Bronchial epithelial cell (primary cell): ENCODE measurements at places on chromosomes 13 and 19. TPM values are rescaled to one million over a fixed set of nuclear protein-coding genes. Genes with fewer than 3 reads are reported as not detected.

DNA sequence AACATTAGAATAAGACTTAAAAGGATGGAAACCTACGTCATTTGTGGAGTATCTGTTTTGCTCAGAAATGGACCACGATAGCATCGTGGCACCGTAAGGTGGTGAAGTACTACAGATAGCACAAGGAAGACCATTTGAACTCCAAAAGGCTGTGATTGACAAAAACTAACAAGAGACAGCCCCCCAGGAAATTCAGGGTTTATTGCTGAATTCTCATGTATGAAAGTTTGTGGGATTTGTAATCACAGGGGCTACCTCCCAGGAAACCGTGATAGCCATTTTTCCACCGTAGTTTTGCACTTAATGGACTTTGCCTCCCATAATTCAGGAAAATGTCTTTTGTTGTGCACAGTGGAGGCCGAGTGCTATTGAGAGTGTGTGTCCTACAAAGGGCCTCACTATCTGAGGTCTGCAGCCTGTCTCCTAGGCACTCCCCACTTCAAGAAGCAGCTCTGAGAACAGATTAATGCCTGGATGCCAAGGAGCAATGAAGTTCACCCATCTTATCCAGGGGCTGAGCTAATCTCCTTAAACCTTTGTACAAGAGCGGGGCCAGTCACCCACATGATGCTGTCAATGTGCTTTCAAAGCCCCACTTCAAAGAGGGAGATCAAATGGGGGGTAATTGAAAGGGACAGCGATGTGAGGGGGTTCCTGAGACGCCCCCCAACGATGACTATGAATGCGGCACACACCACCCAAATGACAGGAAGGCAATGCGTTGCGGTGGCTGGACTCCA lies 182.6 kb downstream of the COL4A1 start:
- no peak for DNase-seq

DNA sequence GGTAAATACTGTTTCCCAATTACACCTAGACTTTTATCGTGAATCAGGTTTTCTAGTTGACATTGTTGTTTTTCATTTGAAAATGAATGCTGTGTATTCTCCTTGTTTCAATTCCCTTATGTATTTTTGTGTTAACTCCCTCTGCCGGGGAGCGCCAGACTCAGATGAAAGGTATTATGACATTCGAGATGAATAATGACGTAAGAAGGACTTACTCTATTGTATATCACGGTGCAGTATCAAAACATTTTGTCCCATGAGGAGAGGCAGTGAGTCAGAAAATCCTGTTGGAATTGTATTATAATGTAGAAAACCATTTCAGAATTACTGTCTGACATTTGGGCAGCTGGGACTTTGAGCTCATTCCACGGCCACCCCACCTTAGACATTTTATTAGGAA lies 61.6 kb downstream of the LRCH1 start:
- DNase-seq, result peak; percentile 69

GRCh38 chr19:9952276-9952675 lies 16.0 kb upstream of the OLFM2 start:
- no peak for DNase-seq

DNA sequence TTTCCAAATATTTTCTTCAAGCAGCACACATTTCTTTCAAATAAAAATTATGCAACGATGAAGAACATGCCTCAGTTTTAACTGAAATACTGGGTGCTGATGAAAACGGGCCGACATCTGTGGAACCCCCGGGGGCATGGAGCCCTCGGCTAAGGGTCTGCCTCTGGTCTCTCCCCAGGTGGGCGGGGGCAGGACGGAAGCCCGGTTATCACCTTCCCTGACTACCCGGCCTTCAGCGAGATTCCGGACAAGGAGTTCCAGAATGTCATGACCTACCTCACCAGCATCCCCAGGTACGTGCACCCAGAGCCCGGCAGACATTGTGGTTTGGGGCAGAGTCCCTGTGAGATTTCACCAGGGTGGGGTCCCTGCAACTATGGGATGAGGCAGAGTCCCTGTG lies 55.5 kb downstream of the MCF2L start:
- no peak for DNase-seq

ATP4B gene
- not detected in 2 replicates for total RNA-seq

DNA sequence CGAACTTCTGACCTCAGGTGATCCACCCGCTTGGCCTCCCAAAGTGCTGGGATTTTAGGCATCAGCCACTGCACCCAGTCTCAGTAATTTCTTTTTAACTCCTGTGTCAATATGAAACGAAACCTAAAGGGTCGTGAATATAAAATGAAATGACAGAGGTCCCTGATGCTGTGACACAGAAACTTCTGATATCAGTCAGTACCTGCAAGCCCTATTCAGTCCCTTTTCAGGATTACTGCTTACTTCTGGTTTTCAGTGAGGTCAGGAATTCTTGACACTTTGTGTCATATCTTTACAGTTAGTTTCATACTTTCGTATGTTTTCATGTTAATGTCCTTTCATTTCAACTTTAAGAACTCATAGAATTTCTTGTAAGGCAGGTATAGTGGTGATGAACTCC lies 58.7 kb downstream of the RNF17 start:
- DNase-seq, result no peak

GRCh38 chr19:41934849-41935374 lies 6.7 kb upstream of the ERFL start:
- DNase-seq, result no peak

GRCh38 chr13:23754506-23754905 lies 134.7 kb downstream of the MIPEP start:
- DNase-seq, result no peak
